ENCODE measurements at places on chromosomes 4 and X. TPM values are rescaled to one million over a fixed set of nuclear protein-coding genes. Genes with fewer than 3 reads are reported as not detected.

Gene ADH6
- total RNA-seq: 175 TPM

Gene PRRG1
- 6.5 TPM for total RNA-seq

Gene C4orf51
- total RNA-seq: not detected

Gene MAGEA2
- not detected for total RNA-seq

Gene NALF2
- total RNA-seq: 0.15 TPM

Gene MTHFD2L
- 30.6 TPM for total RNA-seq

Gene DAPP1
- total RNA-seq: 0.83 TPM

Gene SUPT20HL1
- not detected for total RNA-seq

DNA sequence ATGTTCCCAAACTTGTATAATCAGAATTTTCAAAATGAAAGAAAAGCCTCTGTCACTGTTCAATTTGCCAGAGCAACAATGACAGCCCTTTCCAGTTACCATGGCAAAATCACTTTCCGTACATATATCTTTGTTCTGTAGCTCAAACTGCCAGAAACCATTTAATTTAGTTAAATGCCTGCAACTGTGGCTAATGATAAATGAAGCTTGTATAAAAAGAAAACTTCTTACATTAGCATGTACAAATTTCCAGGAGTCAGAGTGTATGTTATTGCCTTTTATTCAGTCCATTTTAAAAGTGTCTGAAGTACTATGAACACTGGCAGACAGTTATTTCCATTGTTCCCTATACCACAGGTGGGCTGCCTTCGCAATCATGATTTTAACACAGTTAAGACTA is 30.3 kb downstream of the ARAP2 start:
- DNase-seq: no peak
- H3K36me3 ChIP-seq: no peaks in the 10 kb centered on the region
- H3K4me1 ChIP-seq: no peaks in the 10 kb centered on the region
- no peaks in the 10 kb centered on the region for H3K27me3 ChIP-seq
- no peak overlapping the region for H3K4me3 ChIP-seq
- no peak overlapping the region for H3K27ac ChIP-seq

- no peaks in the 10 kb centered on the region for H3K27me3 ChIP-seq
- H3K36me3 ChIP-seq: no peaks in the 10 kb centered on the region
- H3K4me1 ChIP-seq: no peaks in the 10 kb centered on the region
- no peak for DNase-seq
- H3K27ac ChIP-seq: no peak overlapping the region
These were observed 95.6 kb downstream of the ADAMTS3 start for GRCh38 chr4:72473434-72473900.

GRCh38 chr4:81604683-81605218 is 133.0 kb upstream of the RASGEF1B start:
- H3K27ac ChIP-seq: no peak overlapping the region
- H3K27me3 ChIP-seq: no peaks in the 10 kb centered on the region
- DNase-seq: no peak
- no peaks in the 10 kb centered on the region for H3K36me3 ChIP-seq
- H3K4me3 ChIP-seq: no peak overlapping the region
- H3K4me1 ChIP-seq: peaks cover 13% of the 10 kb centered on the region

GRCh38 chrX:69627744-69628143 is 11.8 kb downstream of the EDA start:
- no peak overlapping the region for H3K4me3 ChIP-seq
- H3K27me3 ChIP-seq: no peaks in the 10 kb centered on the region
- no peaks in the 10 kb centered on the region for H3K4me1 ChIP-seq
- H3K27ac ChIP-seq: no peak overlapping the region

GRCh38 chr4:119103263-119103662 is 32.4 kb upstream of the MYOZ2 start:
- no peaks in the 10 kb centered on the region for H3K27me3 ChIP-seq
- no peaks in the 10 kb centered on the region for H3K4me1 ChIP-seq
- H3K4me3 ChIP-seq: no peak overlapping the region
- no peak for DNase-seq
- no peaks in the 10 kb centered on the region for H3K36me3 ChIP-seq

- peak overlapping the region; percentile 75 for H3K4me3 ChIP-seq
- H3K36me3 ChIP-seq: no peaks in the 10 kb centered on the region
- H3K4me1 ChIP-seq: no peaks in the 10 kb centered on the region
- no peaks in the 10 kb centered on the region for H3K27me3 ChIP-seq
- peak overlapping the region; percentile 93 for H3K27ac ChIP-seq
These were observed 1.8 kb downstream of the TAPT1 start for GRCh38 chr4:16224264-16225166.

- no peaks in the 10 kb centered on the region for H3K27me3 ChIP-seq
- H3K4me1 ChIP-seq: no peaks in the 10 kb centered on the region
- H3K27ac ChIP-seq: no peak overlapping the region
- no peak for DNase-seq
- peaks cover 8% of the 10 kb centered on the region for H3K36me3 ChIP-seq
These were observed 89.7 kb upstream of the CBR4 start for GRCh38 chr4:169099771-169100180.

DNA sequence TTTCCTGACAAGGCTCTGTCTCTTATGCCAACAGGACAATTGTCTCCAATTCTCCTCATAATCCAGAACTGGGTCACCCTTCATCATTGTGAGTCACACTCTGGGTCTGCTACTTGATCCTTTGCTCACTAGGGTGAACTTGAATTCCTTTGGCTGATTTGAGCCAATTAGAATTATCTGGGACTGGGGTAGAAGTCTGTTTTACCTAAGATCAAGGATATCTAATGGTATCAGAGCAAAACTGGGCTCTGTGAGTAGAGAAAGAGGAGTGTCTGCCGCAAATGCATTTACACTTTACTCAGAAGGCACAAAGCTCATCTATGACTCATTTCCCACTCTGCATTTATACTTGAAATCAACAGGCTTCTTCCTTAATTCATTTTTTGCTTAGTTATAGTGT is 72.6 kb downstream of the PITX2 start:
- no peak for DNase-seq
- H3K27ac ChIP-seq: no peak overlapping the region
- no peaks in the 10 kb centered on the region for H3K27me3 ChIP-seq
- H3K4me3 ChIP-seq: no peak overlapping the region
- H3K36me3 ChIP-seq: peaks cover 23% of the 10 kb centered on the region

DNA sequence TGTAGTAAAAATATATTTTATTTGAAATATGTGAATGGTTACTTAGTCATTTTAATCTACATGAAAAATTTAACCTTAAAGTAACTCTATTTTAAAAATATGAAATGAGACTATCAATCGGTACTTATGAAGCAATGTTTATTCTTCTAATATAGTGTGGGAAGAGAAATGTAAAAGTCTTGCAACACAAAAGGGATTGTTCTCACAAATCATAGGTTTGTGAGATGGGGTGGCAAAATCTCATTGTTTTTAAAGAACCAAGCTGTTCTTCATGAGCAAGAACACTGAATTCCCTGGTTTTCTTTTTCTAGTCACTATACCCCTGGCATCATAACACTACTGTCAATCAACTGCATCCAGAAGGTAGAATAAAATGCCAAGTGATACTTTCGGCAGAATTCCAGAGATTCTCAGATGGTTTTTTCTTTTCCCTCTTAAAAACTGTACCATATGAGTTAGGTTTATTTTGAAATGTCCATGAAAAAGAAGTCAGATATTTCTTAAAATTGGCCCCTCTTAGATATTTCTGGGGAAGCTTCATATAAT is 52.2 kb downstream of the SNCA start:
- no peaks in the 10 kb centered on the region for H3K4me1 ChIP-seq
- no peaks in the 10 kb centered on the region for H3K27me3 ChIP-seq
- no peak overlapping the region for H3K4me3 ChIP-seq
- no peaks in the 10 kb centered on the region for H3K36me3 ChIP-seq

- no peaks in the 10 kb centered on the region for H3K36me3 ChIP-seq
- DNase-seq: no peak
- H3K4me3 ChIP-seq: no peak overlapping the region
- H3K27ac ChIP-seq: no peak overlapping the region
These were observed 28.9 kb downstream of the SLC25A5 start for GRCh38 chrX:119497185-119497584.

- DNase-seq: no peak
- H3K27ac ChIP-seq: no peak overlapping the region
- no peak overlapping the region for H3K4me3 ChIP-seq
- no peaks in the 10 kb centered on the region for H3K4me1 ChIP-seq
These were observed 325.4 kb downstream of the PCDH10 start for GRCh38 chr4:133474501-133474900.

DNA sequence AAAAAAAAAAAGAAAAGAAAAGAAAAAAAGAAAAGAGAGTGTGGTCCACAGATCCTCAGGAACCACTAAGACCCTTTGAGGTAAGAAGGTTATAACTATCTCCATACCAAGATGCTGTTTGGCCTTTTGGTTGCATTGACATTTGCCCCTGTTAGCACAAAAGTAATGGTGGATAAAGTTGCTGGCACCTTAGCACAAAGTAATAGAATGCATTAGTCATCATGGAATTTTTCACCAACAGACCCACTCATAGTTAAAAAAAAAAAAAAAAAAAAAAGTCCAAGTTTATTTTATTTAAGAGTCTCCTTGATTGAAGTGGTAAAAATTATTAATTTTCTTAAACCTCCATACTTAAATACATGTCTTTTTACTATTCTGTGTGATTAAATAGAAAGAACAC is 78.4 kb upstream of the RBPJ start:
- H3K27ac ChIP-seq: no peak overlapping the region
- H3K4me1 ChIP-seq: no peaks in the 10 kb centered on the region
- no peak for DNase-seq
- no peak overlapping the region for H3K4me3 ChIP-seq
- H3K36me3 ChIP-seq: no peaks in the 10 kb centered on the region
- no peaks in the 10 kb centered on the region for H3K27me3 ChIP-seq

- DNase-seq: no peak
- H3K27ac ChIP-seq: no peak overlapping the region
- no peaks in the 10 kb centered on the region for H3K4me1 ChIP-seq
- H3K4me3 ChIP-seq: no peak overlapping the region
- H3K36me3 ChIP-seq: no peaks in the 10 kb centered on the region
These were observed 27.5 kb upstream of the SULT1B1 start for GRCh38 chr4:69787879-69788278.

DNA sequence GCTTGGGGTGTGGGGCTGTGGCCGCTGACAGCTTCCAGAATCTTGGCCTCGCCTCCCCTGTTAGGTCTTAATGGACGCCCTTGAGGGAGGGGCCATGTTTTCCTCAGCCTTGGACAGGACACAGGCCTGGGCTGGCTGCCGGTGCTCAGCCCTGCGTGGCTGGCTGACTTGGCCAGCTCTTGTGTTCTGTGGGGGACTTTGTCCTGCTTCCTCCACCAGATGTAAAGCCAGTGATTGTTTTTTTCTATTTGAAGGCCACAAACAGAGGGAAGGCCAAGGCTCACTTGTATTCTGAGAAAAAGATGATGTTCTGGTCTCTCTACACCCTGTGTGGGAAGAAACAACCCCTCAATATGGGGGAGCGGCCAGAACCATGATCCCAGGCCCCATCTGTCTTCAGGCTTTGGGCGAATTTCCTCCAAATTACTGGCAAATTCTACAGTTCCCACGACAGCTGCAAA is 71.3 kb downstream of the HTRA3 start:
- peak; percentile 48 for DNase-seq
- H3K36me3 ChIP-seq: no peaks in the 10 kb centered on the region
- no peak overlapping the region for H3K27ac ChIP-seq
- no peak overlapping the region for H3K4me3 ChIP-seq

- H3K4me3 ChIP-seq: no peak overlapping the region
- no peak for DNase-seq
- H3K27ac ChIP-seq: no peak overlapping the region
- H3K36me3 ChIP-seq: no peaks in the 10 kb centered on the region
- H3K27me3 ChIP-seq: no peaks in the 10 kb centered on the region
These were observed 100.9 kb downstream of the PTCHD1 start for GRCh38 chrX:23435575-23435974.

- no peak within 1 kb of the TSS for H3K27ac ChIP-seq
- H3K4me3 ChIP-seq: no peak within 1 kb of the TSS
- no peaks in the 10 kb centered on the region for H3K4me1 ChIP-seq
- DNase-seq: peak; percentile 37
- H3K36me3 ChIP-seq: no peaks in the 10 kb centered on the region
- no peaks in the 10 kb centered on the region for H3K27me3 ChIP-seq
These were observed at the start of gene CHRDL1 for GRCh38 chrX:110795645-110796406. Gene CHRDL1 (minus strand): TSS chrX:110795817. CDS start chrX:110792181, 3,636 bp downstream.

- no peaks in the 10 kb centered on the region for H3K36me3 ChIP-seq
- no peaks in the 10 kb centered on the region for H3K4me1 ChIP-seq
- no peak for DNase-seq
- H3K4me3 ChIP-seq: no peak overlapping the region
- no peaks in the 10 kb centered on the region for H3K27me3 ChIP-seq
- no peak overlapping the region for H3K27ac ChIP-seq
These were observed 30.9 kb upstream of the FAM156A start for GRCh38 chrX:52988985-52989917.

DNA sequence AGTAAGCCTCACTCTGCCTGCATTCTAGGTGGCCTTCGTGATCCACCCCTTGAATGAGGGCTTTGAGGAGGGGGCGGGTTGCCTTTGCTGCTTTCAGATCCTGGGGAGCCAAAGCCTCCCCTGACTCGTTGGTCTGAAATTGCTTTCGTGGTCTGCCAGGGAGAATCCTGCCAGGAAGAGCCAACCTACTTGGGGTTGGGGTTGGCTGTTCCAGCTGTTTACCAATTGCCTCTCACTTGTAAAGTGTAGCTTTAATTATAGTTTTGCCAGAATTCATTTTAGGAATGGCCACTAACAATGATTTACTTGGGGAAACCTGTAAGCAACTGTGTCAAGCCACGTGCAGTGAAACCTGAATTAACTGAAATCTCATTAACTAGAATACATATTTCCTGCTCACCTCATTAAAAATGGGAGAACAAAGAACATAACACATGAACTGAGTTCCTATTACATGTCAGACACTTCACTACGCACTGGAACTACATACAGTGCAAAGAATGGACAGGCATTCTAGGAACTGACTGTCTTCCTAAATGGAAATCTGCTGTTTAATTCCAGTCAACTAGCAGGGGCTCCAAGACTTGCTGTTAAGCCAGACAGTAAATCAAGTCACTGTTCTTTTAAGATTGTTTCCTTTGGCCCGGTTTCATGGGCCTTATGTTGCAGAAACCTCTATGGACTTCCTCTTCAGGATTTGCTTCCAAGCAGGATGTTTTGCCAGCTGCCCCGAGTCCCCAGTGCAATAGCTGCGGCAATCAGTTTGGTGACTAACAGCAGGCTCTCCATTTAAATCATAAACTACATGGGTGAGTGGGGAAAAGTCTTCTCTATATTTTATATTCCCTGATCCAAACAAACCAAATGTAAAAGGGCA is 16.4 kb upstream of the NKRF start:
- no peaks in the 10 kb centered on the region for H3K36me3 ChIP-seq
- no peaks in the 10 kb centered on the region for H3K27me3 ChIP-seq
- DNase-seq: no peak

GRCh38 chr4:87033902-87034301 is 99.1 kb downstream of the AFF1 start:
- peaks cover 26% of the 10 kb centered on the region for H3K4me1 ChIP-seq
- no peaks in the 10 kb centered on the region for H3K36me3 ChIP-seq
- DNase-seq: no peak
- no peak overlapping the region for H3K4me3 ChIP-seq
- no peaks in the 10 kb centered on the region for H3K27me3 ChIP-seq

DNA sequence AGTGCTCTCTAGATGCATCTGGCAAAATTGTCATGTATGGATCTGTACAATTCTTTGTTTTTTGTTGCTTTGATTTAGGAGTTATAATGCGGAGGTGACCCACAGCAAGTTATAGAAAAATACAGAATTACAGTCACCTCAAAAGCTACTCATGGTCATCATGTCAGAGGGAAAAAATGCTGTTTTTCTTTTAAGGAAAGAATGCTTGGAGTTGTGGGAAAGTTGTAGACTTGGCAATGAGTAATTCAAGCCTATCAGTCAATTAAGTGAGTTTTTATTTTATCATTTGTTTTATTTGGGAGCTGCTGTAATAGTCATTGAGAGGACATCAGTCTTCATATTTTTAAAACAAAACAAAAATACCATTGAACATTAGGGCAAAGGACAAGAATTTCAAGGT is 16.4 kb downstream of the FHL1 start:
- H3K4me3 ChIP-seq: no peak overlapping the region
- no peaks in the 10 kb centered on the region for H3K36me3 ChIP-seq
- no peaks in the 10 kb centered on the region for H3K4me1 ChIP-seq
- DNase-seq: no peak
